ENCODE measurements at places on chromosomes 16 and 17.

- DNase-seq: no peak
Measured at GRCh38 chr17:79702550-79703236, 28.1 kb upstream of the ENPP7 start.

- peak; percentile 14 for DNase-seq
Measured at GRCh38 chr17:74960570-74961342, 11.8 kb downstream of the HID1 start.

DNA sequence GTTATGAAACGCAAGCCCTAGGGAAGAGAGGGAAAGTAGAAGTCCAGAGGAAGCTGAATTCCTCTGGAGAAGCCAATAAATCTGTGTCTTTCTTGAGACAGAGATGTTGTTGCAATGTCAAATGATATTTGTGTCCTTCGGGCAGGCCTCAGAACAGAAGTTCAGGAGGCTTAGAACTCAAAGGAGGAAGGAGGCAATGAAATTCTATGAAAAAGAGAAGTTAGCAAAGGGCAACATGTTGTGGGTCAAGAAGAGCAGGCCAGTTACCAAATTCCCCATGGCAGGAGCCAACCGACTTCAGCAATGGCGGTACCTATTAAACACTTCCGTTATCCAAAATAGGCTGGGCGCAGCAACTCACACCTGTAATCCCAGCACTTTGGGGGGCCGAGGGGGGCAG, 109.0 kb upstream of the DHX40 start:
- no peak for DNase-seq

- DNase-seq: no peak
Measured at GRCh38 chr17:59365383-59365981, 34.0 kb downstream of the YPEL2 start.

DNA sequence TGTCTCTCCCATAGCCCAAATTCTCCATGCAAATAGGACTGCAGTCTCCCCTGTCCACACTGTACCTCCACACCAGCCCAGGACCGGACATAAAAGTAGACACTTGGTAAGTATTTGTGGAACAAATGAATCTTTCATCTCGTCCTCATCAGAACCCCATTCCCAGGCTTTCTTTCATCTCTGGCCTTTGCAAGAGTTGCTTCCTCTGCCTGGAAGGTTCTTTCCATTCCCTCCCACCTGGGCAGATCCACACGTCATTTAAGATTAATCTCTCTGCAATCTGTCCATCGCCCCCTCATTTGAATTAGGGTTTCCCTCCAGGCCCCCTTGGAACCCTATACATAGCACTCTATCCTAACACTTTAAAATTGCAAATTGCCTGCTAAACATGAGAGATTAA, 3.9 kb upstream of the NXPH3 start:
- no peak for DNase-seq

DNA sequence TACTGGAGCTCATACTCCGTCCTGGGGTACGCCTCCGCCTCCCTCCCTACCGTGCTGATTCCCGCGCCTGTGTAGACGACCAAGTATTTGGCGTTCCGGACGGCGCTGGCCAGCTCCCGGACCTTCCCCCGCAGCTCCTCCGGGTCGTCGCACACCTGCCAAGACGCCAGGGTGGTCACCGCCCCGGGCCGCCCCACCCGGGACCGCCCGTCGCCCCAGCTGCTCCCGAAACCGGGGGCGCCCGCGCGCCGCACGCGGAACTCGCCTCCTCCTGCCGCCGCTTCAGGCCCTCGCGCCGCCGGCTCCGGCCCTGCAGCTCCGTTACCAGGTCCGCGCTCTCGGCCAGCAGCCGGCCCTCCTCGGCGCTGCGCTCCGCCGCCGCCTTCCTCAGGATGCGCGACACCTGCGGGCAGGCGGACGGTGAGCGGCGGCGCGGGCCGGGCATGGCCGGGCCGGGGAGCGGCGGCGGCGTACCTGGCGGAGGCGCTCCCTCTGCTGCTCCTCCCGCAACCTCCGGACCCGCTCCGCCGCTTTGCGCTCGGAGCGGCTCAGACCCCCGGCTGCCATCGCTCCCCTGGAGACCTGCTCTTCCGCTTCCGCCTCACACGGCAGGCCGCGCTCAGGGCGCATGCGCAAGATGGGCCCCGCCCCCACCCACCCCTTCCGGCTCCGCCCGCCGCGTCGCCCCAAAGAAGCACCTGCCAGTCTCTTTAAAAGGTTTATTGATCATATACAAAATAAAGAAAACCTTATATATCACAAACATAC, at the start of gene SIRT7:
TSS of gene SIRT7 (minus strand) at position 612 of the 768 bp plus-strand sequence. CDS start at position 567, 45 bp downstream.
- peak; percentile 46 for DNase-seq

GRCh38 chr16:16989368-16989767, 481.4 kb downstream of the XYLT1 start:
- DNase-seq: no peak

- no peak for DNase-seq
Measured at GRCh38 chr17:52140601-52141000, 17.9 kb downstream of the CA10 start.

DNA sequence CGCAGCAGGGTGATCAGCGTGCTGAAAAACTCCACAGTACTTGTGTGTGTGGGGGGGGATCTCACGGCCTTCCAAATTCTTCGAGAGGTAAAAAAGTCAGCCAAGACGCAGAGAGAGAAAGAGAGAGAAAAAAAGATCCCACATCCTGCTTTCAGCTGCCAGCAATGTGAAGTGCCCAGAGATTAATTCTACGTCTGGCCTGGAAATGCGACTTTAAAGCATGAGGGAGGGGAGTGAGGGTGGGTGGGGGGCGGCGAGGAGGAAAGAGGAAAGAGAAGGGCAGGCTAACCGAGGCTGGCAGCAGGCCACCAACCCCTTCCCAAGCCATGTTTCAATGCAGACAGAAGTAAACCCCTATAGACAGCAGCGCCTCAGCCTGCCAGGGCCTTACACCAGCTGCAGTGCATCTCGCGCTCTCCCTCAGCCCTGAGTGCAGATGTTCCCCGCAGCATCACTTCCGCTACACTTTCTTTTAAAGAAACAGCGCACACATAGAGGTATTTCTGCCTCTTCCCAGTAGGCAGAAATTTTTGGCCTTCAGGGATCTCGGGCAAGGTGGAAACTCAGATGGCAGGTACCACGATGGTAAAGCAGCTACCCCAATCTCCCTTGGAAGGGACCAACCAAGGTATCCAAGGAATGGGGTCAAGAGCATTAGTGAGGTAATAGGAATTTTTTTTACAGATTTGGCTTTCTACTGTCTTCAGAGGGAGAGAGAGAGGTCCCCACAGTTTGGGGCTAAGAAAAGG, 87.8 kb downstream of the SMG6 start:
- DNase-seq: peak; percentile 52

DNA sequence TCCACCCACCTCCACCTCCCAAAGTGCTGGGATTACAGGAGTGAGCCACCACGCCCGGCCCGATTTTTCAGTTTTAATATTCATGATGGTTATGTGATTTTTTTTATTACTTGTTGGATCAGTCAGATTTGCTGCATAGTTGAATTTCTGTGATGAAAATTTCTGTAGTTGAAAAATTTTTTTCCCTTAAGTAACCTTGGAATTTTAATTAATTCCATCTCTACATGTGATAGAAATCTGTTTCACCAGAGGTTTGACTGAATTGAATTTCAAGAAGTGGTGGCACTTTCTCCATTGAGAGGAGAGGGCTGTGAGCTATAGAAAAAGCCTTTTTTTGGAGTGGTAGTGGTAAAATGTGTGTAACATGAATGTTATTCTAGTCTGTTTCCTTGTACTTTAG, 24.7 kb downstream of the WIPF2 start:
- no peak for DNase-seq
